Renal cortex interstitium (tissue), 15 donors: ENCODE measurements at places on chromosomes 1 and 21. TPM values are rescaled to one million over a fixed set of nuclear protein-coding genes. Genes with fewer than 3 reads are reported as not detected.
A peak's percentile ranks its signal among the peaks of the same experiment; 100 is the strongest.

The ZNF695 gene
- polyA plus RNA-seq, result 4.2 TPM

DNA sequence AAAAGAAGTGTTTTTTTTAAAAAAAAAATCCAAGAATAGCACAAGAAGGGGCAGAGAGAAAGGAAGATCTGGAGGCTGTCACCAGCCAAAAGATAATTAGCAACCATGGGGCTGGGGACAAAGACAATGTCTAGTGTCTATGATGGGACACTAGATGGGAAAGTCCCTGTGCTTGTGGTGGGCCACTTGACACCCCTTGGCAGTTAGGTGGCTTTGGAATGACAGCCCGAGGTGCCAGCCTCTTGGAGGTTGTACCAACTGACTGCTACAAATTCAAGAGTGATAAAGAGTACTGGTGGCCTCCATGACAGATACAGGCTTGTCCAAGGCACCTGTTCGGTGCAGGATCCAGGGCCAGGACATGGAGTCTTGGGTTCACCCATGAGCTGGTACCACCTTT is 21.6 kb downstream of the ATP2B4 start:
- no peak for DNase-seq

- DNase-seq, result peak; percentile 77
Observed at GRCh38 chr1:154335025-154335714, 9.8 kb downstream of the ATP8B2 start.

DNA sequence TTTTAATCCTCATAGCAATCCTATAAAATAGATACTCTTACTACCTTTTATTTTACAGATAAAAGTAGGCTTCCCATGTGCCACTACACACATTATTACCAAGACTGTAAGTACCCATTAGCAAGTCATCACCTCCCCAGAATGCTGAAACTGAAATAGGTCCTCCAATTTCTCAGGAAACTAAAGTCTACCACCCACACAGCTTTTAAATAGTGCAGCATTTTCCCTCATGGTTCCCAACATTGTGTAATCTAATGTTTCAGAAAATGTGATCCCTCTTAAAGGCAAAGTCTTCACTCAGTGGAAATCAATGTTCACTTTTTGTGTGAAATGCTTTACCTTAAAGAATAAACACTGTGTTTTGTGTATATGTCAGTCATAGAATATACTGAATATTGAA is 356.5 kb downstream of the GPATCH2 start:
- no peak for DNase-seq

The UMODL1 gene
- polyA plus RNA-seq, result 0.45 TPM

DNA sequence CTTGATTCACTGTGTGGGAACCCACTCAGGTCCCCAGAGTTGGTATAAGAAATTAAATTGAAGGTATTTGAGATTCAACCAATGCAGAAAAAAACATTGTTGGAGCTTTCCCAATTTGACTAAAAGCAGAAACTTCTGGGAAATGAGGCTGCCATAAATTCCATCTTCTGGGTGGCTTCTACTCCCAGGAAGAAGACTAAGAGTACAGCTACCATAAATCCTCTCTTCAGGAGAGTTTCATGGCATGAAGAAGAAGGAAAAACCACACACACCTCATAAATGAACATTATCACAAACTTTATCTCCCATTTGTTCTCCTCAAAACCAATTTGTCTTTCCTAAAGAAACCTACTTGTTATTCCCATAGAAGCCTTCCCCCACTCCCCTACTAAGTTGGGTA is 283.9 kb downstream of the DPYD start:
- no peak for DNase-seq

The FCRL5 gene
- polyA plus RNA-seq, result 0.16 TPM

- DNase-seq, result no peak
Observed at GRCh38 chr1:65082346-65083040, 65.5 kb upstream of the AK4 start.

GRCh38 chr1:86955678-86956077 is 41.2 kb downstream of the HS2ST1 start:
- no peak for DNase-seq

- DNase-seq, result no peak
Observed at GRCh38 chr21:45930231-45930760, 51.3 kb upstream of the COL6A1 start.

DNA sequence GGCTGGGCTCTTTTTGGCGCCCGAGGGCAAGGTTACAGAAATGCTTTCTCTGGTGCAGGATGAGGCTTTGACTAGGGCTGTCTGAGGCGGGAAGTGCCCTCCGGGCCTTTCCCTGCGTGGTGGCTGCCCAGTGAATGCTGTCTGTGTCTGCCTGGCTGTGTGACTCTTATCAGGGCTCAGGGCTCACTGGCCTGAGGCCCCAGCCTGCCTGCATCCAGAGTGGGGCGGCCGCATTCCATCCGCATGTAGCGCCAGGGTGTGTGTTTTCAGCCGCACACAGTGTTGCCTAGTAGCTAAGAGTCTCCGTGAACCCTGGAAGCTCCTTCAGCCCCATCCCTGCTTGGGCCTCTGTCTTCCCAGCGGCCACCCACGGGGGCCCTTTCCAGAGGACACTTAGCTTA is 59.1 kb downstream of the FAAP20 start:
- DNase-seq, result peak; percentile 76

- DNase-seq, result no peak
Observed at GRCh38 chr1:223860051-223860622, 14.4 kb upstream of the TP53BP2 start.

DNA sequence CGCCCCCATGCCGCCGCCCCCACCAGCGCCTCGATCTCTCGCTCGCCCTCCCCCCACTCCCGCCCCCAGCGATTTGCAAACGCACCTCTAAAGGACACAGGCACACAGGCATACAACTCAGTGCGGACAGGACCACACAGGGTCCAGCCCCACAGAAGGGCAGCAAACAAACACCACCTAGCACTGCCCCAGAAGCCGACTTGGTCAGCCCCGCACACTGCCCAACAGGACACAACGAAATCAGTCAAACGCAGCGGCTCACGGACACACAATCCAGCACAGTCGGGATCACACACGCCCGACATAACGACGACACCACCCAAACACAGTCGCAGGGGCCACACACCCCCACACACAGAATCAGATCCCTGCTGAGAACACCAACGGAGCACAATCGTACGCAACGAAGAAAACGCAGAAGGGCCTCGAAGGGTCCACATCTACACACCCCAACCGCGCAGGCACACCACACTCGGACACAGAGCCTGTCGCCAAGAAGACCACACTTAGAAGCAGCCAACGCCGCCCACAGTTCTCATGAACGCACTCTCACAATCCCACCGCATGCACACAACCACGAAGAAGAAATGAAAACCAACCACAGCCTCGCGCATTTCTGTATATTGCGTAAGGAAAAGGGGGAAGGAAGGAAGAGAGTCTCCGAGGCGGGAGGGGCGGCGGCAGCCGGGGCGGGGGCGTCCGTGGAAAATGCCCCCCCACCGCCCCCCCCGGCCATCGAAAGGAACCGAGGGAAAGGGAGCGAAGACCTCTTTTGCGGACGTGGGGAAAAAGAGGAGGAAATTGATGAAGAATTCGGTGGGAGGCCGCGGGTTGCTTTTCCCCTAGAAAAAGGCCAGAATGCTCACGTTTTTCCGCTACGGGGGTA is 481 bp downstream of the TAL1 start:
- DNase-seq, result no peak

DNA sequence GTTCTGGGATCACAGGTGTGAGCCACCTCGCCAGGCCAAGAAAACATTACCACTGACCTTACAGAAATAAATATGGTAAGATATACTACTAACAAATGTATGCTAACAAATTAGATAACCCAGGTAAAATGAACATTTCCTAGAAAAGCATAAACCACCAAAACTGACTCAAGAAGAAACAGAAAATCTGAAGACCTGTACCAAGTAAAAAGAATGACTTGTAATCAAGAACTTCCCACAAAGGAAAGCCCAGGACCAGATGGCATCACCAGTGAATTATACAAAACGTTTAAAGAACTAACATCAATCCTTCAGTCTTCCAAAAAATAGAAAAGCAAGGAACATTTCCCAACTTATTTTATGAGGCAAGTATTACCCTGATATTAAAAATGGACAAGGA is 29.3 kb downstream of the USP24 start:
- DNase-seq, result no peak

- no peak for DNase-seq
Observed at GRCh38 chr1:119743308-119743707, 25.4 kb downstream of the HMGCS2 start.

- DNase-seq, result no peak
Observed at GRCh38 chr1:61748566-61748965, 6.3 kb downstream of the PATJ start.

- DNase-seq, result no peak
Observed at GRCh38 chr1:101971304-101971703, 25.4 kb downstream of the OLFM3 start.

The FAM72D gene
- polyA plus RNA-seq, result 2.2 TPM

- no peak for DNase-seq
Observed at GRCh38 chr1:5481889-5482288, 510.3 kb downstream of the NPHP4 start.

- no peak for DNase-seq
Observed at GRCh38 chr1:31429583-31429982, 16.6 kb downstream of the SERINC2 start.

DNA sequence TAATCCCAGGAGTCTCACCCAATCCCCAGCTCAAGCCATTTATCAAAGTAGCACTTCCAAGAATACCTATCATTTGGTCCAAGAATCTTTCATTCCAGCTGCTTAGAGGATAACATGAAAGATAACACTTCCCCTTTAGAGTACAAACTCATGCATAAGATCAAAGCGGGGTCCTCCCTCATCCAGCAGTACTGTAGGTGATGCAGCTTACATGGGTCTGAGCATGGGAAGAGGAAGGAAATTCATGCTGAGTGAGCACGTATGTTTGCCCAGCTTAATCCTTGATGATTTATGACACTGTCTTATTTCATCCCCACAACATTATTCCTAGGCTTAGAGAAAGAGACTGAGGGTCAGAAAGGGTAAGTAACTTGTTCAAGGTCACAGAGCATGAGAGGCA is 167.1 kb upstream of the GJB5 start:
- no peak for DNase-seq

The EFNA1 gene
- 65.0 TPM for polyA plus RNA-seq

GRCh38 chr1:45215485-45216199 is 9.2 kb upstream of the ZSWIM5 start:
- DNase-seq, result no peak

DNA sequence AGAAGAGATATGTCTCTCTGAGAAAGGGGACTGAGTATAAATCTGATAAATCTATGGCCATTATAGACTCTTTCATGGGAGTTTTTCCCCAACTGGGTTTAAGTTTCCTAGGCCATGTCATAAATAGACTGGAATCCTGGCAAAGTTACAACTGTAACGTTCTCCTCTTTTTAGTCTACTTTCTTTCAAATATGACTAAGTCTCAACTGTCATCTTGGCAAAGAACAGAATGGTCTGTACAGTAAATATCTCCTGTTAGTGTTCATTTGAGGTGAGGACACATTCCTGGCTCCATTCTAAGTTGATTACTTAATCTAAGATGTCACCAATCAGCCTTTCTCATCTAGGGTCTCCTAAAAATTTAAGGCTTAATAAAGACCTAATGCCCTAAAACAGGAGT is 300.5 kb downstream of the BRINP2 start:
- DNase-seq, result no peak

- no peak for DNase-seq
Observed at GRCh38 chr1:27145934-27146354, 9.0 kb downstream of the SLC9A1 start.

DNA sequence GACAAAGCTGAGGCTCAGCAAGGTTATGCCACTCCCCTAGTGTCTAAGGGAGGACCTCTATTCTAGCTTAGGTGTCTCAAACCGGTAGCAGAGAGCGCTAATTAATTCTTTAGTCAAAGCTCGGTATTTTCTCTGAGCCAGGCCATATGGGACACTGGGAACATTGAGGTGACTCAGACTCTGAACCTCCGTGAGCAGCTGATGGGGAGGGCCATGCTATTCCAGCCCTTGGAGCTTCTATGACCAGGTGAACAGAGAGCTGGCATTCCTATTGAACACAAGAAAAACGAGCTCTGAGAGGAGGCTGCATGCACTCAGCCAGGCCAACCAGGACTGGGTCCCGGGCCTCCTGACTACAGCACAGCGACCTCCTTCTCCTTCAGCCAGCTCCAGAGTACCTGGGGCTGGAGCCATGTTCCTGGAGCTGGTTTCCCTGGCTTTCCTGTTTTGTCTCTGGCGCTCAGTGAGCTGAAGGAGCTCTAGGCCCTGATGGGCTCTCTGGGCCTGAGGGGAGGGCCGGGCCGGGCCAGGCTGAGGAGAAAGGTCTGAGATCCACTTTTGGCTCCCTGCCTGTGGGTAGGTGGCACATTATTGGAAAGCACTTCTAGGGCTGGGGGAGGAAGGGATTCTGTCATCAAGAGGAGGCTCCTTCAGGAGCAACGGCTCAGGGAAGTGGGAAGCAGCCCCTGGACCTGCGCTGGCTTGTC is 37.0 kb downstream of the SLC9A1 start:
- no peak for DNase-seq

GRCh38 chr1:23627069-23627735 is 64.4 kb upstream of the RPL11 start:
- no peak for DNase-seq

The LRRC71 gene
- 0.45 TPM for polyA plus RNA-seq

DNA sequence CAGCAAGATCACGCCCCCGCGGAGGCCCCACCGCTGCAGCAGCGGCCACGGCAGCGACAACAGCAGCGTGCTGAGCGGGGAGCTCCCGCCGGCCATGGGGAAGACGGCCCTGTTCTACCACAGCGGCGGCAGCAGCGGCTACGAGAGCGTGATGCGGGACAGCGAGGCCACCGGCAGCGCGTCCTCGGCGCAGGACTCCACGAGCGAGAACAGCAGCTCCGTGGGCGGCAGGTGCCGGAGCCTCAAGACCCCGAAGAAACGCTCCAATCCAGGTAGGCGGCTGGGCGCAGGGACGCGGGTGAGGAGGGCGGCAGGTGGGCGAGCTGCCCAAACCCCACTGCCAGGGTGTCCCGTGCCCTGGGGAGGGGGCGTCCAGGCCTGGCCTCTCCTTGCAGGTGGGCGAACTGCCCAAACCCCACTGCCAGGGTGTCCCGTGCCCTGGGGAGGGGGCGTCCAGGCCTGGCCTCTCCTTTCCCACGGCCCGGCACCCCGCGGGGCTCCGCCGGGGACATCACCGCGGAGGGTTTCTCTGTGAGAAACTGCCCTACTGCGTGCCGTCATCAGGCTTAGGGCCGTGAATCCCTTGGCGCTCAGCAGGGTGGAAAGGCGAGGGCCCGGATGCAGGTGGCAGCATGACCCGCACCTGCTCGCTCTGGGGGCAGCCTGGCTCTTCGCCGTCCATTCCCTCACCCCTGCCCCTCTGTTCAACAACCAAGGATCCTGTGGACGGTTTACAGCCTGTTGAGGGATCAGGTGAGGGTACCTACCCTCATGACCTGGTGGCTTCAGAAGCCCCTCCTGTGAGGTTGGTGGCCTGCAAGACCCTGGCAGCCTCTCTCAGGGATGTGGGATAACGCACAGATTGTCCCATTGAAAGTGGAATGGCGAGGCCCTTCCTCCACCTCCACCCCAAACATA is 534.0 kb downstream of the KIF26B start:
- DNase-seq, result no peak

DNA sequence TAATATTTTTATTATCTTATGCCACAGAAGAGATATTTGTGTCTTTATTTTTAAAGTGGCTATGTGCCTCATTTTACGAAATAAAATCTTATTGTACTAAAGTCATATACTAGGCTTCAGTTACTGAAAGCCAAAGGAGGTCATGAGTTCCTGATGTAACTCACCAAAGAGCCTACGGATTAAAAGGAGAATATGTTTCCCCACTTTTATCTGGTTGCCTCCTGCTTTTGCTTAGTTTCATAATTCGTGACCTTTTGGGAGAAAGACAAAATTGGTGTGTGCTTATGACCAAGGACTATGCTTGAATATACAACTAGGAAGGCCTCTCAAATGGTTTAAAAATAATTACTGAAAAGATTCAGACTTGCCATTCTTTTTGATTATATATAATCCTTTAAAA is 18.2 kb upstream of the AHCTF1 start:
- no peak for DNase-seq
